ENCODE measurements at places on chromosomes 16 and 17.

GRCh38 chr17:75341784-75342486 lies 52.7 kb upstream of the SLC25A19 start:
- DNase-seq = no peak

GRCh38 chr16:79770244-79771064 lies 169.9 kb upstream of the MAF start:
- no peak for DNase-seq

DNA sequence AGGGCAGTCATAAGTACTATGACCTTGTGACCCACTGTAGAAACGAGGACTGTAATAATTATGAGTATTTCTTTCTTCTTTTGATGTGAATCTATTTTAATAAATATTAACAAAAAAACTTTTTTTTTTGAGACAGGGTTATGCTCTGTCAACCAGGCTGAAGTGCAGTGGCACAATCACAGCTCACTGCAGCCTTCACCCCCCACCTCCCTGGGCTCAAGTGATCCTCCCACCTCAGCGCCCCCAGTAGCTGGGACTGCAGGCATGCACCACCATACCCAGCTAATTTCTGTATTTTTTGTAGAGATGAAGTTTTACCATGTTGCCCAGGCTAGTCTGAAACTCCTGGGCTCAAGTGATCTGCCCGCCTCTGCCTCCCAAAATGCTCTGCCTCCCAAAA lies 32.6 kb downstream of the SCPEP1 start:
- DNase-seq = no peak

GRCh38 chr17:74237321-74237720 lies 23.9 kb downstream of the TTYH2 start:
- DNase-seq = no peak

DNA sequence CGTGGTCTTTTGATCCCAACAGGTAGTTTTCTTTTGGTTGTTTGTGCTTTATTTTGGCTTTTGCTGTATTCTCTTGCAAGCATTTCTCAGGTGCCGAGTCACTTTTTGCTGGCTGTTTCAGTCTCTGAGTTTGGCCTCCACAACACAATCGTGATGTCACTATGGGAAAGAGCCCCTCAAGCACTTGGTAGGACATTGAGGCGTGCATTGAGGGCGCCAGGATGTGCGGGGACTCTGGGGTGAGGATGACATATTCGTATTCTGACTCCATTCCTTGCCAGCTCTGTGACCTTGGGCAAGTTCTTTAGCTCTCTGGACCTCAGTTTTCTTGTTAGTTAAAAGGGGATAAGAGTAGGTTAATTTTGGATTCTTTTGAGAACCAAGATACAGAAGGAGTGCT lies 13.0 kb downstream of the KSR1 start:
- DNase-seq = no peak

- no peak for DNase-seq
Observed at GRCh38 chr16:23999663-24000062, 163.9 kb downstream of the PRKCB start.

DNA sequence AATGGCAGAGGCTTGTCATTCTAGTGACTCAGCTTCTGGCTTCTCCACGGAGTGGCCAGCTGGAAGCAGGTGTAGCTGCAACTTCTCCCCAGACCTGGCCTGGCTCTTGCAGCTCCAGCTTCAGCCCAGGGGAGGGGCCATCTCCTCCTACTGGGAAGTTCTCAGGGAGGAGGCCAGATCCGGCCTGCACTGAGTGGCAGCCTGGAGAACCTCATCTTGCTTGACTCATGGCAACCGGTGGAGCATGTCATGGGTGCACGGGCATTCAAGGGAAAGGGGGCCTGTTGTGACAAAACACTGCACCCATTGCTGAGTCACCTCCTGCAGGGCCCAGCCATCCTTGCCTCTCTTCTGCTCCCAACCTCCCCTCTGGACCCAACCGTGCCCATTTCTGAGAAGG lies 273.9 kb upstream of the MAF start:
- DNase-seq = no peak

GRCh38 chr17:1577182-1577581 lies 14.6 kb upstream of the PITPNA start:
- no peak for DNase-seq

GRCh38 chr16:16018705-16019104 lies 69.3 kb downstream of the ABCC1 start:
- no peak for DNase-seq

- no peak for DNase-seq
Observed at GRCh38 chr17:61414141-61414935, 14.7 kb downstream of the TBX2 start.

DNA sequence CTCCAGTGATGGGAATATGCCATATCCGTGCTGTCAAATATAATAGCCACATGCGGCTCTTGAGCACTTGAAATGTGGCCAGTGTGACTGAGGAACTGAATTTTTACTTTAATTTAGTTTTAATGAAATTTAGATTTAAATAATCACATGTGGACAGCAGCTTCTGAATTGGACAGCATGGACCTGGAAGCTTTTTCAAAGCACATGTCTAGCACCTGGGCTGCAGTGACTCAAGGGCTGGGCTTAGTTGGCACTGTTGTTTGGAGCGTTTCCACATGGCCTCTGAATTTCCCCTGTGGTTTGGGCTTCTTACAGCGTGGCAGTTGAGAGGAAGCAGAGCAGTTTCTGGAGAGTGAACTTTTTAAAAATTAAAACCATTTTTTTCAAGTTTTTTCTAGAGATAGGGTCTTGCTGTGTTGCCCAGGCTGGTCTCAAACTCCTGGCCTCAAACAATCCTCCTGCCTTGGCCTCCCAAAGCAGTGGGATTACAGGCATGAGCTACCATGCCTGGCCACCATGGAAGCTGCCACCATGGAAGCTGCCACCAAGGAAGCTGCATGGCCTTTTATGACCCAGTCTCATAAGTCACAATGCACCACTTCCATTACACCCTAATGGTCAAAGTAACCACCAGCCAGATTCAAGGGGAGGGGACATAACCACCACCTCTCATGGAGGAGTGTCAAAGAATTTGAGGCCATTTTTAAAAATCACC lies 6.7 kb upstream of the TOB1 start:
- DNase-seq = no peak

DNA sequence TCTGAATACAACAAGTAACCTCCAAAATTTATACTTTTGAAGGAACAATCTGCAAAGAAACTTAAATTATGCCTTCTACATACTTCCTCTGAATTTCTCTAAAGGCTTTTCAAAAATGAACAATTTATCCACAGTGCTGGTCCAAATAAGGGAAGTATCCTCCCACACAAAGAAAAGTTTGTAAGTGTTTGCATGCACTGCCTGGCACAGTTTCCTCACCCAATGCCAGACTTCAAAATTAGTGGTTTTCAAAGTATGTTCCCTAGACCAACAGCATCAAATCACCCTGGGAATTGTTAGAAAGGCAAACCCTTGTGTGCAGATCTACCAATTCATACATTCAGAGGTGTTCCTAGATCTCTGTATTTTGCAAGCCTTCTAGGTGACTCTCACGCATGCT lies 82.5 kb downstream of the PCTP start:
- DNase-seq = no peak

- DNase-seq = no peak
Observed at GRCh38 chr16:56282451-56282850, 91.2 kb downstream of the GNAO1 start.

DNA sequence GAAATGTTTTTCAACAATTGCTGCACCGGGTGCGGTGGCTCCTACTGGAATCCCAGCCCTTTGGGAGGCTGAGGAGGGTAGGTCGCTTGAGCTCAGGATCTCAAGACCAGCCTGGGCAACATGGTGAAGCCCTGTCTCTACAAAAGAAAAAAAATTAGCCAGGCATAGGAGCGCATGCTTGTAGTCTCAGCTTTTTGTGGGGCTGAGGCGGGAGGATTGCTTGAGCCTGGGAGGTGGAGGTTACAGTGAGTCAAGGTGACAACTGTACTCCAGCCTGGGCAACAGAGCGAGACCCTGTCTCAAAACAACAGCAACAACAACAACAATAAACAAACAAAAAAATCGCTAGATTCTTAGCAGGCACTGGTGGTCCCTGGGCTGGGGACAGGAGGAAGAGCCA lies 28.5 kb downstream of the IL21R start:
- DNase-seq = no peak

GRCh38 chr16:80899809-80900592 lies 95.6 kb upstream of the CDYL2 start:
- no peak for DNase-seq

DNA sequence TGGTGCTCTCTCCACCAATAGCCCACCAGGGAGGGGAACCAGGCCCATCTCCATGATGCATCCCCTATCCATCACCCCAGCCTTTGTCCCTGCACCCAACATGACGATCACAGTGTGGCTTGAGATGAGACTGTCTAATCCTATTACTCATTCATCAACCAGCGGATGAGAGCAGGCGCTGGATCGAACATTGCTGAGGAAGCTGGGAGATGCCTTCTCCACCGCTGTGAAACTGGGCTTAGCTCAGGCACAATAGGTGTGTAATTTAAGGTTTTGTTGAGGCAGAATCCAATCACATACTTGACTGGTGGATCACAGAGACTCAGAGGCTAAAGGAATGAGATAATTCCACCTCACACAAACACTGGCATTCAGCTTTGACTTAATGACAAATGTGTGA lies 64.6 kb upstream of the IRX3 start:
- DNase-seq = no peak
